ENCODE measurements at places on chromosomes 4 and X.

DNA sequence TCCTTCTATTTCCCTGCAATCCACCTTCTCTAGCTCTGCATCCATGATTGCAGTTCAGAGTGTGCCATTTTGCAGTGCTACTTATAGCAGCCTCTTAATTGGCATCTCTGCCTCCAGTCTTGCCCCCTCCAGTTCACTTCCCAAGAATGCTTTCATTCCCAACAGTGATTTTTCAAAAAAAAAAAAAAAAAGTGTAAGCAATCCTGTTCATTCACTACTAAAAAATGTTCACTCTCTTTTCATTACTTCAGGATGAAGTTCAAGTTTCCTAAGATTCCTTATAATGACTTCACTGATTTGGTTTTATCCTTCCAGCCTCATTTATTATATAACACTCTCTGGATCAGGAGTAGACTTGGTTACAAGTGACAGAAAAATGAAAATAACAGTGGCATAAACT lies 124.7 kb upstream of the LNX1 start:
- no peak for DNase-seq

- DNase-seq: no peak
Measured at GRCh38 chrX:103733017-103733416, 22.3 kb downstream of the TMEM31 start.

DNA sequence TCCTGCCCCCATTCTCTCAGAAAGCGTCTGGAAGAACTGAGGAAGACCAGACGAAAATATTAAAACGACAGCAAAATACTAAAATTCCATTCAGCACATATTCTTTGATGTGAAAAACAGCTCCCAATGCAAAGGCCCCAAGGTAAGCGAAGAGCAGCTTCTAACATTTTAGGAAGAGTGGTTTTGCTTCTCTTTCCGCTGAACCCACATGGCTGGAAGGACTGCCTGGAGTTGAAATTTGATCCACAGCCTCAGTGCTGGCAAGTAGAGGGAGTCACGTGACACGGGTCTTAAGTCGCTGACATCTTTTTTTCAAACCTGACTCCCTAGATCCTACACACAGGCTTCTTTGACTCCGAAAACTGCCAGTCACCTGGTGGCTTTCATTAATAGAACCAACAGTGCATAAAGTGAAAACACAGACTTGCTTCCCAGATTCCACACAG lies at the start of gene FAM13A:
Gene FAM13A (minus strand): TSS at position 233 of the 446 bp plus-strand sequence. CDS start 221 bp downstream, at position 12.
- peak; percentile 95 for DNase-seq

DNA sequence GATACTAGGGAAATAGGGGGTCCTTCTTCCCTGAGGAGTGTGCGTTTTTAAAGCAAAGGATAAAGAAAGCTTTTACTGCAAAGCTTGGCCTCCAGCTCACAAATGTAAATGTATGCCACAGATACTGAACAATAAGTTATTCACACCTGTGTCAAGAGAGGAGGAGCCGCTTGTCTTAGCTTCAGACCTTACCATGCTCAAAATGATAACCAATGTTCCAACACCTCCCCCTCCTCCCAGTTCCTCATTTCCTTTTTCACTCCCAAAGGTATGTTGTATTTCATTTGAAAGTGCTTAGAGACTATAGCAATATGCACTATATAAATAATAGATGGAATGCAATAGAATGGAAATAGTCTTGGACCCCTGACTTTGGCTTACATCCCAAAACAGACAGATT lies 47.0 kb upstream of the RAPGEF2 start:
- no peak for DNase-seq

GRCh38 chrX:119118780-119119395 lies 8.7 kb downstream of the KIAA1210 start:
- DNase-seq: no peak

- no peak for DNase-seq
Measured at GRCh38 chr4:42268824-42269223, 116.4 kb upstream of the BEND4 start.

GRCh38 chr4:32958586-32958985 lies 2238.4 kb downstream of the PCDH7 start:
- DNase-seq: no peak

- DNase-seq: no peak
Measured at GRCh38 chr4:35087218-35087617, 1157.1 kb downstream of the ARAP2 start.

DNA sequence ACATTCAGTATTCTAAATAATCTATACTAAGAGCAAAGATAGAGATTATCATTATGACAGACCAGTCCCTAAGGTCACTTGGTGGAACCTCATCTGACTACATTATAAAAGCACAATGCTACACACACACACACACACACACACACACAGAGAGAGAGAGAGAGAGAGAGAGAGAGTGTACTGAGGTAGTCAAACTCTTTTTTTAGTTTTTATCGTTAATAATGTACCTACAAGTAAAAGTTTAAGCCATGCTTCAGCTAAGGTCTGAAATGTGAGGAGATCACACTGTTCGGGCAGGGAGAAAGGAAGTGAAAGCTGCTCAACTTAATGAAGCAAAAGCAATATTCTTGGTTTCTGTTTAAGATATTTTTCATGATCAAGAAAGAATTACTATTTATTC lies 75.8 kb upstream of the CCDC160 start:
- DNase-seq: no peak

- no peak for DNase-seq
Measured at GRCh38 chr4:140249351-140249750, 95.4 kb upstream of the MAML3 start.

DNA sequence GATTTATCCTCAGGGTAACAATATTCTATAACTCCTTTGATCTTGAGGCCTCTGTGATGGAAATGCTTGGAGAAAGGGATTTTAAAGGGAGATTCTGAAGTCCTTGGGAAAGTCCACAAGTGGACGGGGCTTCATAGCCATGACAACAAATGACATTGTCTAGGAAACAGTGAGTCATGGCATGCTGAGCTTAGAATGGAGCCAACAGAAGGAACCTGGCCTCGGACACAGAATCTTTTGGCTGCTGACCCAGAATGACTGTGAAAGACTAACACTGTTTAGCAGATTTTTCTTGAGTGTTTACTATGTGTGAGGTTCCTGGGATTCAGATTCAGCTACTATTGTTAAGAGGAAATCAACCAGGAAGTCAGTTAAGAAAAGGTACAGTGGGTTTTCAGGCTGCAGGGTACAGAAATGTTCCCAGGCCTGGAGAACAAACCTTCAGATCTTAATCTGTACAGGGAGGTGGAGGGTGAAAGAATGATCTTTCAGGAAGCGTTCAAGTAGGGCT lies 18.1 kb upstream of the CXCL2 start:
- no peak for DNase-seq

GRCh38 chr4:19191979-19192650 lies 1059.6 kb upstream of the SLIT2 start:
- DNase-seq: no peak

GRCh38 chr4:107363125-107363524 lies 327.0 kb upstream of the DKK2 start:
- no peak for DNase-seq

DNA sequence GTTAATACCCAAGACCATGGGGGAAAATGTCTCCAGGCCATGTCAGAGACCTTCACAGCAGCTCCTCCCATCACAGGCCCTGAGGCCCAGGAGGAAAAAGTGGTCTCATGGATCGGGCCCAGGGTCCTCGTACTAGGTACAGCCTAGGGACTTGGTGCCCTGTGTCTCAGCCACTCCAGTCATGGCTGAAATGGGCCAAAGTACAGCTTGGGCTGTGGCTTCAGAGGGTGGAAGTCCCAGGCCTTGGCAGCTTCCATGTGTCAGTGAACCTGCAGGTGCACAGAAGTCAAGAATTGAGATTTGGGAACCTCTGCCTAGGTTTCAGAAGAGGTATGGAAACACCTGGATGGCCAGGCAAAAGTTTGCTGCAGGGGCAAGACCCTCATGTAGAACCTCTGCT lies 27.6 kb upstream of the C4orf54 start:
- DNase-seq: no peak

DNA sequence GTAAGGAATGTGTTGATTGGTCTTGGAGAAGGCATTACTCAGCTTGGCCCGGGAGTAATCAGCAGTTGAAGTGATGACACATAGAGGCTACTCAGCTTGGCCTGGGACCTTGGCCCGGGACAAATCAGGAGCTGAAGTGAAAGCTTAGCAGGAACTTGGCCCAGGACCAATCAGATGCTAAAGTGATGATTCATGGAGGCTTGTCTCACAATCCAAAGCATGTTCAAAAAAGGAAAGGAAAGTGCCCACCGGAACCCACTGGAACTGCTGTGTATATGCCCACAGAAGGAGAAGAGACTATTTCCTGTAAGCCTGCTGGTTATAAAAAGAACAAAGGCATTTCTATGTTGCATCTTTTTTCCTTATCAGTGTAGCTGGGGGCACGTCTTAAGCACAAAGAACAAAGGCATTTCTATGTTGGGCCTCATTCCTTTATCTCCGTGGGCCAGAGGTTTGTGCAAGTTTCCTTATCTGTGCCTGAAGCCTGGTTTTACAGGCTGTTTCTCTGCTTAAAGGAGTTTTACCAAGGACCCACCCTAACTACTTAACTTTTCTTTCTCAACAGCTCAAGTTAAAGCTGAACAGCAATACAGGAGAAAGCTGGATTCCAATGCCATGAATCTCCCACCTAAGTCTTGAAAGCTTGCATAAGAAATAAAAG lies 1176.7 kb downstream of the NLGN4X start:
- DNase-seq: no peak

GRCh38 chrX:44816367-44816766 lies 27.5 kb upstream of the DUSP21 start:
- no peak for DNase-seq

DNA sequence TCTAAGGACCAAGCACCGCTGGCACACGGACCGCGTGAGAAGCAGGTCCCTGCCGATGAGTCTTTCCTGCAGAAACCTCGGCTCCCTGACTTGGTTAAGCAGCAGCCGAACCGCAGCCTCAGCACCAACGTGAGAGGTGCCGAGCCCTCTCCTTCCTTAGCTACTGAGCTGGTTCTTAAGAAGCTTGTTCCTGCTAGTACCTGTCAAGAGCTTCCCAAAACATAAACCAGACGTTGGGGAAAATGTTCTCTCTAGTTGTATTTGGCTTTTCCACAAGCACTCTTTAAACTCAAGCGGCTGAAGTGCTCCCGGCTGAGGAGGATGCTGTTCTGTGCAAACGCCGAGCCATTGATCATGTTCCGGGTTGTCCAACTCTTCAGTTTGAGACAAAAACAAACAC lies 29.3 kb upstream of the TLR3 start:
- DNase-seq: no peak

GRCh38 chr4:47741200-47741599 lies 96.7 kb downstream of the CORIN start:
- DNase-seq: no peak

GRCh38 chr4:132982151-132982550 lies 166.9 kb upstream of the PCDH10 start:
- DNase-seq: no peak

DNA sequence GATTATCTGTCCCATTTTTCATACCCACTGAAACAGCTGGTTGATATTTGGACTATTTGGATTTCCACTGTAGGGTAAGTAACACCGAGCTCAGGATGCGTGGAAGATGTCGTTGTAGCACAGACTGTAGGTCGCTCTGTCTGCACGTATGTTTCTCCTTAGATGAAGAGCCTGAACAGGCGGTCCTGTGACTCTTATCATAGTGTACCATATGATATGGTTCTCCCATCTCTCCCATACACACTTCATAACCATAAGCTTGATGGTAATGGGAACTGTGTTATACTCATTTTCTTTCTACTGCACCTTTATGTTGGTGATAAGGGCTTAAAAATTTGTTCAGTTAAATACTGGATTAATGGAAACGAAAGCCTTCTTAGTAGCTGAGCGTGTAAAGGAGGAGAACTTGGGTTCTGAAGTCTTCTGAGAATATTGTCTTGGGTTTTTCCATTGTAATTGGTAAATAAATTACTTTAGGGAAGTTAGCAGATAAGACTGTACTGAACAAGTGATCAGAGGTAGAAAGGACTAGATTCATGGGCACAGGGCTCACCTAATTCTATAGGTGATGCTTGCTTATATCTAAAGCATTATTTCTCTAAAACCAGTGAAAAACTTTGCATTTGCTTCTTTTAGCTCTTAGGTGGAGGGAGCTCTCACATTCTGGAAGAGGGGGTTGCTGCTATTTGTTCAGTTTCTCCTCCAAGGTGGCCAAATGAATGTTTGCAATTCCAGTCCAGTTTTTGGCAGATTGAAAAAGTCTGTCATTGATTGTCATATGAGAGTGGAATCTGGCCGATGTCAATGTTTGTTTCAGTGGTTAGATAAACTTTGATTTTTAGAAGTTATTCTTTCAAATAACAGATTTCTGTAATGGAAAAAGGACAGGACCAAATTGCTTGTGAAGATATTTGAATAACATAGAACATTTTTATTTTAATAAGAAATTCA lies 15.8 kb downstream of the SMAD1 start:
- DNase-seq: no peak

DNA sequence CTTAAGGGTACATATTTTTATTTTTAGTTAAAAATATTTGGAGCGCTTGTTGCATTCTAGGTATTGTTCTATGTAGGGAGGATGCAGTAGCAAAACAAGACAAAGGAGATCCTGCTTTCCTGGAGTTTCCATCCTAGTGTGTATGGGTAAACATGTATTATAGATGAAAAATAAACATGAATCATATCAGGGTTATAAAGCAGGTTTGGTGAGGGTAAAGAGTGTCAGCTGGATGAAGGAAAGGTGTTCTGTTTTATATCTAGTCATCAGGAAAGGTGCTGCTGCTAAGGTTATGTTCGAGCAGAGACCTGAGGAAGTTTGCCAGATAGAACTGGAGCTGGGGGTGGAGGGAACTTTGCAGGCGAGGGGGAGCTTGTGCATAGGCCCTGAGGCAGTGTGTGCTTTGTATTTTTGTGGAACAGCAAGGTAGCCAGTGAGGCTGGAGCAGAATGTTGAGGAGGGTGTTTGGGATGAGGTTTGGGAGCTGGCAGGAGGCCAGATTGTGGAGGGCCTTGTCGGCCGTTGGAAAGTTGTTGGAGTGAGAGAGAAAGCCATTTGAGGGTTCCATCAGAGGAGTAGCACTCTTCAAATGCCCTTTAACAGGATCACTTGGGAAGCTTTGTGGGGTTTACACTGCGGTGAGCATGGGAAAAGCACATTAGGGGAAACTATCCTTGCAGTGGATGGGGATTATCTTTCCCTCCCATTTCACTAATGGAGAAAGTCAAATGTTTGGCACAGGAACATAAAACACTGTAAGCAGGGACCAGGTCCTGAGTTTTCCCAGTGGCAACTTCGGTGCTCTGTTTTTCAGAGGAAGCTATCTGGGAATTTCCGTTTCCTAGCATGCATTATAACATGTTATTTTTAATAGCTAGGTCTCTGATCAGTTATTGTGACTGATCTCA lies 35.9 kb downstream of the AFF1 start:
- no peak for DNase-seq

- no peak for DNase-seq
Measured at GRCh38 chr4:99054428-99054994, 34.1 kb downstream of the ADH5 start.

All from DMS 273 treated with DMSO at 0.1 percent for 48 hours (cell line).